ENCODE measurements at places on chromosomes 12 and 14.

- DNase-seq, result no peak
Measured at GRCh38 chr12:118778077-118778476, 203.3 kb upstream of the SRRM4 start.

- no peak for DNase-seq
Measured at GRCh38 chr12:29943683-29944082, 159.9 kb upstream of the TMTC1 start.

DNA sequence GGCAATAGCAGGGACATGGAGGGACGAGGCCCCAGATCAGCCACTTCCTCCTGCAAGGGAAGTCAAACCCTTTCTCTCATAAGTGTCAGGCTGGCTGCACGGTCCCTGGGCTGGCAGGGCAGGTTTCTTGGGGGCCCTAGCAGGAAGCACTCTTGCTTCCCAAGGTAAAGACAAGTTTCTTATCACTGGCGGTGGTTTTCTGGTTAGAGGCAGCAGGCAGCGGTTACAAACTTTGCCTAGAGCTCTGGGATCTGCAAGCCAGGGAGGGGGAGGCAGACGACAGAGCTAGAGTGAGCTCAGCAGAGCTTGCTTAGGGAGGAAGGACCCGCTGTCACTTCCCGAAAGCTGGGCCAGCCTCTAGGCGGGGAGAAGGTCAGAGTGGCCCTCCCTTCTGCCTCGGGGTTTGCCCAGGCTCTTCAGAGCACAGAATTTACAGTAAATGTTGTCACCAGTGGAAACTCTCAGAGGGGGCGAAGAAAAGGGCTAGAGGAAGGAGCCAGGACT is 20.4 kb downstream of the BATF start:
- DNase-seq, result peak; percentile 63

DNA sequence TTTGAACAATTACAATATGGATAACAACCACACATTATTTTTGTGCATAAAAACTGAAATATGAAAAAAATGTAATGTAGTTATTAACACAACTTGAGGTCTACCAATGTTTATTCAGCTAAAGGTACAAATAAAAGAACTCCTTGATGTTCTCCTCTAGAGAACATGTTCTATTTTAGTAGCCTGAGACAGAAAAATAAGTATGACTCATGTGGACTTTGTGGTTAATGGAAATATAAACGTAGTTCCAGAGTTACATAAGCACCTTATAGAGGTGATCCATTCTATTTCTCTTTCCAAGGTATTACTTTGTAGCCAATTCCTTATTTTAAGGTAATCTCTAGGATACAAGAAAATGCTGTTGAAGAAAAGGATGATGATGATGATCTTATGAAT is 25.7 kb downstream of the ALKBH1 start:
- DNase-seq, result no peak

DNA sequence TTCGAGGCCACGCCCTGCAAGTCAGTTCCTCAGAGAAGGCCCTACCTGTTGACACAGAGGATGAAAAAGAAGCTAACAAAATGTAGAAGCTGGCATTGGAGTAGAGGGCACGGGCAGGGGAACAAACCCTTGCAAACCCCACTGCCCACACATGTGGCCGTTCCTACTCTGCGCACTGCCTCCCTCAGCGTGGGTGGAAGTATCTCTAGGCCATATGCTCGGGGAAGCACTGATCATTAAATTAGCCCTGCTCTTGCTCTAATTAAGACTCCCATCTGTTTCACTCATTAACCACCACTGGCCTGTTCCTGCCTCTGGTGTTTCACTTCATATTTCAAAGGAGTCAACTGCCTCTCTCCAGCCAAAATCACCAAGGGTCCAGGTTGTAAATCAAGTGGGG is 201.2 kb upstream of the SFSWAP start:
- DNase-seq, result no peak

DNA sequence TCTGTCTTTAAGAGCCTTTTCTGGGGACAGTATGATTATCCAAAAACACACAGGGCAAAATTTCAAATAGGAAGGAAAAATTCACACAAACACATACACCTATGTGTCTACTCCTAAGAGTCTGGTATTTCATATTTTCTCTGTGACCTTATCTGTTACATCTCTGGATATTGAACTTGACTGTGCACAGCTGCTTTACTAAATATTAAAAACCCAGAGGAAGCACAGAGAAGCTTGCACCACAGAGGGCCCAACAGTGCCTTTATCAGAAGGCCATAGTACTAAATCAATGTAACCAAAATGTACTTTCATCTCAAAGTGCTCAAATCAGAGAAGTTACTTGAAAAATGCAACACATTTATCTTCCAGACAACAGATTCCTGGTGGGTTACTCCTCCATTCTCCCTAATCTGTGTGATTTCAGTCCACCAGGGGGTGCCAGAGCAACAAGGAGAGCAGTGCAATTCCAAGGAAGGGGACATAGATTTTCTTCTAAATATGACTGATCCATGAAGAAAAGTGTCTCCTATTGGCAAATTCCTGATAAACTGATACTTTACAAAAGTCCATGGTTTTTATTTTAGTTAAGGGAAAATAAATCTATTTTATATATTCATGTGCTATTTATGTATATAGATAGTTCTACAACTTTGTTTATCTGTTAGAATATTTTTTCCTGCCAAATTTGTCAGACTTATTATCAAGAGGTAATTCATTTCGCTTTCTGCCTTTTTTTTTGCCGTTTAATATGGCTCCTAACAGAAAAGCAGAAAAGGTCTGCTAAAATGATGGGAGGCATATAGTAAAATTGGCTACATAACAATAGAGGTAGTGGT is 617.6 kb downstream of the LRFN5 start:
- DNase-seq, result peak; percentile 35

- DNase-seq, result no peak
Measured at GRCh38 chr14:29637411-29637810, 290.2 kb downstream of the PRKD1 start.

- no peak for DNase-seq
Measured at GRCh38 chr12:41242603-41243002, 54.5 kb downstream of the PDZRN4 start.

DNA sequence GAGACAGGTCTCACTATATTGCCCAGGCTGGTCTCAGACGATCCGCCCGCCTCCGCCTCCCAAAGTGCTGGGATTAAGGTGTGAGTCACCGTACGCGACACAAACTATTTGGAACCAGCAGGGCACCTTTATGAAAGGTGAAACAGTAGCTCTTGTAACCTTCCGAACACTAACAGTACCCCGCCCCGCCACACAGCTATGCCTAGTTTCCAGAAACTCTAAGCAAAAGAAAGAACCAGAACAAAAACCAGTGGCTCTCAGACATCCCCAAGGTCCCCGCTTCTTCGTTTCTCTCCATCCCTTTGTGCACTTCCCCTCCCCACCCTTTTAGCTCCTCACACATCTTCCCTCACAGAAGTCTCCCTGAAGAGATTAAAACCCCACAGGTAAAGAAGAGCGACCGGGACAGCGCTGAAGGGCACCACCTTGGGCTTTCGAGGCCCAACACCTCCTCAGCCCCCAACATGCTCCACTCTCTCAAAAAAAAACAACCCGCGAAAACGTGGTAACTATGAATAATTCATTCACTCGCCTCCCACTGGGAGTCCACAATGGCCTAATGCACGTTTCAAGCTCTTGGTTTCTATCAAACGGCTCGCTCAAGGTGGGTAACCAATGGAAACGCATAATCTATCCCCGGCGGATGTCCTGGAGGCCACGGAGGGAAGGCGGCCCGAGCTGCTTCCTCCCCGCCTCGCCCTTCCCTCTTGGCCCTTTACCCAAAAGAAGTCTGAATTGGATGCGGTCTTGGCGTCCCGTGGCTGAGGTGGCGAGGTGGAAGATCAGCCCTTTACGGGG is 877 bp downstream of the BAG5 start:
- DNase-seq, result peak; percentile 87

GRCh38 chr14:72558721-72559120 is 335.2 kb downstream of the DPF3 start:
- no peak for DNase-seq

- no peak for DNase-seq
Measured at GRCh38 chr12:122081697-122082221, 3.2 kb downstream of the MLXIP start.

DNA sequence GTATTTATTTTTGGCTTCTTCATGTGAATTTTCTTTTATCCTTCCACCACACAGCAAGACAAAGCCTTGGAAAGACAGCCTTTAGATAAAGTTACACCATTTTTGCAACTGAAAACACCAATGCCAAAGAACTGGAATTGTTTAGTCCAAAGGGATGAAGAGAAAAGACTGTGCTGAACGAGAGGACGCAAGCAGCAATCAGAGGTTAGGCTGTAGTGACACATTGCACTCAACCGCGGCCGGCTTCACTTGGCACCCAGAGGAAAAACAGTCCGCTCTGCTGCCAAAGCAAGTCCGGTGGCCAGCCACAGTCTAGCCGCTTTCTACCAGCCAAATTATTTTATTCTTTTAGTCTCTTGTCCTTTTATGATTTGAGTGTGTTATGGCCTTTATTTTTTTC is 49.1 kb upstream of the KCNJ8 start:
- DNase-seq, result no peak

DNA sequence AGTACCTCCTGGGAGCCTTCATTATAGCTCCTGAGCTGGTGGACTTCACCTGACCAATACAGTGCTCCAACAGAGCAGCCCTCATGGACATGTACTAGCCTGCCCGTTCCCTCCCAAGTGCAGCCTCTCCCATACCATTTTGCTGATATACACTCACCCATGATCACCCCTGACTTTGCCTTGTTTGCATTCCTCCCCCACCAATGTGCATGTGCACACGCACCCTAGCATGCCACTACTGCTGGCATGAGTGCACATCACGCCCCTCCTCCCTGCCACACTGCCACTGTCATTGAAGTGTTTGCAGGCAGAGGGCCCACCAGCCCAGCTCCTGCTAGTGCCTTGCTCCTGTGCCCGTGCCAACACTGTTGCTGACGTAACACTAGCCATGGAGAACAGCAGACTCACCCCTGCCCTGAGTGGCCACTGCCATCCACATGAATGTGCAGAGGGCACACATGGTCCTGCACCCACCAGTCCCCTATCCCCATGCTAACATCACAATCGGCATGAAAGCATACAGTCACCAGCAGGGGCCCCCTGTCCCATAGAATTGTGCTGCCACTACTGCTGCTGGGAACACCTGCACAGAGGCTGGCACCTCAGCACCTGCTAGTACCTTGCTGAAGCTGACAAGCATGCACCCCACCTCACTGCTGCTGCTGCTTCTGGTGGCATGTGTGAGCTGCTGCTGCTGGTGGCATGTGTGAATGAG is 110.3 kb downstream of the SINHCAF start:
- DNase-seq, result no peak

GRCh38 chr12:63457857-63458256 is 210.4 kb downstream of the DPY19L2 start:
- no peak for DNase-seq

- peak; percentile 35 for DNase-seq
Measured at GRCh38 chr12:102966200-102966863, 8.9 kb downstream of the ASCL1 start.

DNA sequence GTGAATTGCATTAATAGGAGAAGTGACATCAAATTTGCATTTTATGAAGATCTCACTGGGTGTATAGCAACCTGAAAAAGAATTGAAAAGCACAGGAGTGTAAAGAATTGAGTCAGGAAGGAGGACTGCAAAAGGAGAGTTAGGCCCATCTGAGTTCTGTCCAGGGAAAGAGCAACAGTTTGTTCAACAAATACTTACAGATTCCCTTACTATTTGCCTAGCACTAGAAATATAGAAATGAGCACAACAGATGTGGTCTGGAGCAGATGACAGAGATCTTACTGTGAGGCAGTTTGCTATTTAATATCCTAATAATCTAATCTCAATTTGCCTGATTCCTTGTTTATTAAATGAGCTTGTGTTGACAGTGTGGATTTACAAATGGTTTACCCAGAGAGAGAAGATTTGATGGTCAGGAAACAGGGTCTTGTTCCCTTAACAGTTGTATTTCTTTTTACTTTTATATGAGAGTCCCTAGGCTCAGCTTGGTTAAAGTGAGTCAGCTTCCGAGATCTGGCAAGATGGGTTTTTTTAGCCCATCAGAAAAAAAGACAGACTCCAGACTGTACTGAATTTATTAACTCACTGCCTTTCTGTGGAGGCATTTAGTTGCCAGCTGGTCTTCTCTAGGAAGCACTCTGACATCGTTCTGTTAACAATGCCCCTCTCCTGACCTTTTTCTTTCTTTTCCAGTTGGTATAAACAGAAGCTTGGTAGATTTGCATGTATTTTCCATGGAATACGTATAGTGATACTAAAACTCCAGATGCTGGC is 229.7 kb downstream of the TTC6 start:
- DNase-seq, result no peak

DNA sequence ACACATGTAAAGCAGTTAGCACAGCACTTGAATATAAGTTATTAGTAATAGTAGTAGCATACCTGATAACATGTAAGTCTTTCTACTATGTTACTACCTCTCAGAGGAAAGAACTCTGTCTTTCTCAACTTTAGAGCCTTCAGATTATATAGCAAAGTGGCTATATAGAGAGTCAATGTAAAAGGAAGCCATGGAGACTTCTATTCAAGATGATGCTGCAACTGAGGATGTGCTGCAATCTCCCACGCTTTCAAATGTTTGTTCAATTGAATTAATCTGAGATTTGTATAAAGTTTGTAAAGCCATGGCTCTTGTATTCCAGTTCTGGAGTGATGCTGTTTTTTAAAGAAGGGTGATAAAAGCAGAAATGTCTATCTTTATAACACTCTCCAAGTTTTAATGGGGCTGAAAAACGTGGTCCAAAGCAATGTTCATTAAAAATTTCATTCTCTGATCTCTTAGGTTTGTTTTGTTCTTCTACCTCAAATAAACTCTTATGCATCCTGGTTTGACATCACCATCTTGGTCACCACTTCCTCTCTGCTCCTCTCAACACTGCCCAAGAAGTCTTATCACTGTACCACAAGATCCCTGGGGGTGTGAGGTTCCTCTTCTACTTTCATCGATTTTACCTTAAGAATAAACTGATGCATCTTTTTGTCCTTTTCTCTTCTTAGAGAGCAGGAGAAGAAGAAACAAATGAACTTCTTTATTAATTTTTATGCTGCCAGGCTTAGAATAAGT is 40.6 kb downstream of the C12orf42 start:
- DNase-seq, result no peak

DNA sequence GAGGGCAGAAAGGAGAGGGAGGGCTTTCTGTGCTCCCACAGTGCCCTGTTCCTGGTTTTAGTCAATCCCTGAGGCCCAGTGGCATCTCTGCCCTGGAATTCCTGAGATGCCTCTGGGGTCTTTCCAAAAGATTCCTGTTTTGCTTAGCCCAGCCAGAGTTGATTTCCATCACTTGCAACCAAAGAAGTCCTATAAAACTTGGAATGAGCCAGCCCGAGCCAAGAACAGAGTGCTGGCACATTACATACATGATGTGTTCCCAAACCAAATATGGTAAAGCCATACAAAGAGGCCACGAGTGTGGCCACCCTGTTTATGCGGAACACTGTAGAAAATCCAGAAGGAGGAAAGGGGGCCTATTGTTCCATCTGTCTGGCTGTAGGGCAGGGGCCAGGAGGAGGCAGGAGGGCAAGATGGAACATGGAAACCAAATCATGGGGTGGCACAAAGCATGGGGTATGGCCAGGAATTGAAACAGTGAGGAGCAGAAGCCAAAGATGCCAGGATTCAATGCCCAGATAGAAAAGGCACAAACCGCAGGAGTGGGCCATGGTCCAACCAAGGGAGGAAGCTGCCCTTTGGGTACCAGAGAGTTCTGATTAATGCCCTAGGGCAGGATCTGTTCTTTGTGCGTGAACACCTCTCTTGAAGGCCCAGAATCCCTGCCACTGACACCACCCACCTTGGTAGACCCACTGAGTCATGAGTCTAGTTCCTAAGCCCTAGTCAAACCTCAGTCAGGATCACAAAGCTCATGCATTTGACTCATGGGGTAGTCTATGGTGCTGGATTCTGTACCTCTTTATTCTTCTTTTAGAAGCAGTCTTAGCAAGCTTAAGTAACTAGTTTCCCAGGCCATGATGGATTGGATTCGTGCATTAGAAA is 75.2 kb downstream of the LRRC74A start:
- DNase-seq, result no peak

Measured in H7 (cell line).